ENCODE measurements at places on chromosomes 7 and 10.
A peak's percentile ranks its signal among the peaks of the same experiment; 100 is the strongest.

DNA sequence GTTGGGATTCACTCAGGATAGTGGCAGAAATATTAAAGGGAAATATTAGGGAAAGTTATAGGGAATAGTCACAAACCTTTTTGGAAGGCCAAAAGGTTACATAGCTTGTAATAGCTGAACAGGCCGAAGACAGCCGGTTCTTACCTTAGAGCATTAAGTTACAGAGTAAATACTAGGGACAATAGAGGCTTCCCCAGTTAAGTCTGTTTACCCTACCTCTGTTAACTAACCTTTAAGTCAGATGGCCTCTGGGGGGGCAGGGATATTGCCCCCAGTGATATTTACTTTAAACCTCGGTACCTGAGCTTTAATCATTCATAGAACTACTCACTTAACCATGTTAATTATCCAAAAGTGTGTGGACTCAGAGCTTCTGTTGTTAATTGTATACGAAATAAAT lies 7.4 kb downstream of the POLR1F start:
- no peak for DNase-seq

DNA sequence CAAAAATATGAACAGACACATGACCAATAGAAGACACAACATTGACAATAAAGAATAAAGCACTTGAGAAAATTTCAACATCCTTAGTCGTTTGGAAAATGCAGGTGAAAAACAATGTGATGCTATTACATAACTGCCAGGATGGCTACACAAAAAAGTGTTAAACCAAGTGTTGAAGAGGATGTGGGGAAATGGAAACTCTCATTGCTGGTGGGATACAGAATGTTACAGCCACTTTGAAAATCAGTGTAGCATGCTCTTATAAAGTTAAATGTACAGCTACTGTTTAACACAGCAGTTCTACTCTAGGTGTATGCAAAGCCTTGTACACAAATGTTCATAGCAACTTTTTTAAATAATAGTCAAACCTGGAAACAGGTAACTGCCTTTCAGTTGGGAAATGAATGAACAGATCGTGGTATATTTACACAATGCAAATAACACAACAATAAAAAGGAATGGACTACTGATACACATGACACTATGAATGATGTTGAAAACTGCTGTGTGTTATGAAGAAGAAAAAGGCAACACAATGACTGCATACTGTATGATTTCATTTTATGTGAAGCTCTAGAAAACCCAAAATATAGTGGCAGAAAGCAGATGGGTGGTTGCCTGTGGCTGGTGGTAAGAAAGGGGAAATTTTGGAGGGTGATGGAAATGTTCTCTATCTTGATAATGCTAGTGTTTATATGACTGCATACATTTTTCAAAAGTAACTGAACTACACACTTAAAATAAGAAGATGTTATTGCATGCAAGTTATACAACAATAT lies 102.2 kb upstream of the VIPR2 start:
- DNase-seq, result no peak

GRCh38 chr7:73567846-73568685 lies 10.3 kb downstream of the TBL2 start:
- DNase-seq, result no peak

DNA sequence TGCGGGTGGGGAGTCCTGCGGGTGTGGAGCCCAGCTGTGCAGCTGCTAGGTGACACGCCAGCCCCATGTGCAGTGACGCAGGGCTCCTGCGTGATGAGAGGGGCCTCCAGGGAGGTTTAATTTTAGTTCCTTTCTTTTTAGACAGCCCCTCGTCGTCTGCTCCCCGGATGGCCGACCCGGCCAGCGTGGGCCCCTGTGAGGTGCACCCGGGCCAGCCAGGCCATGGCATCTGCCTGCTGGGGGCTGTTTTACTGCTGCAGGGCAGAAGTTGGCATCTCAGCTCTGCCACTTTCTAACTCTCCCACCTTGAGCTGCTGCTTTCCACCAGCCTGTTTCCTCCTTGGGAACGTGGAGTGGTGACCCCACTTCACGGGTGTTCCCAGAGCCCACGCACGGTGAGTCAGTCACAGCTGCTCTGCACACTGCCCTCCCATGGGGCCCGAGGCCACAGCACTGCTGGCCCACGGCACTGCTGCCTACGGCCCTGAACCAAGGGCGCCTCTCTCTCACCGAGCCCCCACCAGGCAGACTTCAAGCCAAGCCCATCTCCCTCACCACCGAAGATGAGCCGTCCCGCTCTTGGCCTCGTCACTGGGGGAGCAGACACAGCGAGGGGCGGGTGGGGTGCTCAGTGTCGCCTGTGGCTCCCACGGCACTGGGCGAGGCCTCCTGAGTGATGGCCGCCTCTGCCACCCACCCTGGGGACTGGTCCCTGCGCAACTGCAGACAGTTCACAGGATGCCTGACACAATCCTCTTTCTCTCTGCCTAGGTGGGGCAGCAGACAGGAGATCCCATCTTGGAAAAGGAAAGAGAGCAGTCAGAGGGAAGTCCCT lies 21.3 kb downstream of the CYP2W1 start:
- DNase-seq, result peak; percentile 6

DNA sequence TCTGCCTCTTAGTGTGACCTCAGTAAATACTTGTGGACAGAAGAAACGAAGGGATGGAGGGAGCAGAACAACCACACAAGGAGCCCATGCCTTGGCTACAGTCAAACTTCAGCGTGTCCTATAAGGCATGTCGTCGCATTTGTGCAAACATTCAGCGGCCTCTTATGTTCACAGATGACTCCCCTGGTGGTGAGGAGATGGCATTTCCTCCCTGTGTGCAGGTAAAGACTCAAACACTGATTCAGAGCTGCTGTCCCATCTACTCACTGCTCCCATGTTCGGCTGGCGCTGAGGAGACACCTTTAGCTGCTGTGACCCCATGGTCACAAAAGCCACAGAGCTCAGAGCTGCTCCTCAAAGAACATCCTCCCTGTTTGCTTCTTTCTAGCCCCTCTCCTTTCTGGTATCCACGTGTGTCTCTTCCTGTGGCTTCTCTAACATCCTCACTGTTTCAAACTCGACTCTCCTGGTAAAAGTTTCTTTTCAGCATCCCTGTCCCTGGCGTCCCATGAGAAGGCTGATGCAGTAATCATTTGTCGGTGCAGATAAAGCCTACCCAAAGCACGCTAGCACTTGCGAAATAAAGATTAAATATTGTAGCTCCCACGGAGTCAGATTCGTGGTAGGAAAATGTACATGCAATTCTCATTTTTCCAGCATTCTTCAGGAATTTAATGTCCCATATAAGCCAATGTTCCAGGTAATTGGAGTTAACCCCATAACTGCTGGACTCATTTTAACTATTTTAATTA lies 124.9 kb upstream of the NEBL start:
- DNase-seq, result no peak
